ENCODE measurements at places on chromosomes 12 and 14. TPM values are rescaled to one million over a fixed set of nuclear protein-coding genes. Genes with fewer than 3 reads are reported as not detected.

GRCh38 chr12:69824966-69825560 is at the start of gene MYRFL:
Gene MYRFL (plus strand): TSS chr12:69825227. CDS start chr12:69825518, 291 bp downstream.
- no peak within 1 kb of the TSS for H3K4me3 ChIP-seq
- H3K27me3 ChIP-seq: no peaks in the 10 kb centered on the region
- H3K4me1 ChIP-seq: no peaks in the 10 kb centered on the region
- DNase-seq: no peak
- H3K36me3 ChIP-seq: no peaks in the 10 kb centered on the region
- H3K27ac ChIP-seq: no peak within 1 kb of the TSS

GRCh38 chr14:95332641-95333040 is 12.9 kb upstream of the CLMN start:
- H3K4me1 ChIP-seq: no peaks in the 10 kb centered on the region
- DNase-seq: no peak
- no peaks in the 10 kb centered on the region for H3K36me3 ChIP-seq
- H3K27ac ChIP-seq: no peak overlapping the region

- H3K4me1 ChIP-seq: peaks cover 92% of the 10 kb centered on the region
- H3K27ac ChIP-seq: peak overlapping the region; percentile 82
- H3K36me3 ChIP-seq: no peaks in the 10 kb centered on the region
- no peaks in the 10 kb centered on the region for H3K27me3 ChIP-seq
These were observed 41.8 kb downstream of the CORO1C start for GRCh38 chr12:108689314-108690190.

CLEC2A gene
- total RNA-seq: not detected
